ENCODE measurements at places on chromosomes 12 and 14.

- no peak for DNase-seq
Measured at GRCh38 chr12:47312808-47313426, 233.2 kb upstream of the AMIGO2 start.

DNA sequence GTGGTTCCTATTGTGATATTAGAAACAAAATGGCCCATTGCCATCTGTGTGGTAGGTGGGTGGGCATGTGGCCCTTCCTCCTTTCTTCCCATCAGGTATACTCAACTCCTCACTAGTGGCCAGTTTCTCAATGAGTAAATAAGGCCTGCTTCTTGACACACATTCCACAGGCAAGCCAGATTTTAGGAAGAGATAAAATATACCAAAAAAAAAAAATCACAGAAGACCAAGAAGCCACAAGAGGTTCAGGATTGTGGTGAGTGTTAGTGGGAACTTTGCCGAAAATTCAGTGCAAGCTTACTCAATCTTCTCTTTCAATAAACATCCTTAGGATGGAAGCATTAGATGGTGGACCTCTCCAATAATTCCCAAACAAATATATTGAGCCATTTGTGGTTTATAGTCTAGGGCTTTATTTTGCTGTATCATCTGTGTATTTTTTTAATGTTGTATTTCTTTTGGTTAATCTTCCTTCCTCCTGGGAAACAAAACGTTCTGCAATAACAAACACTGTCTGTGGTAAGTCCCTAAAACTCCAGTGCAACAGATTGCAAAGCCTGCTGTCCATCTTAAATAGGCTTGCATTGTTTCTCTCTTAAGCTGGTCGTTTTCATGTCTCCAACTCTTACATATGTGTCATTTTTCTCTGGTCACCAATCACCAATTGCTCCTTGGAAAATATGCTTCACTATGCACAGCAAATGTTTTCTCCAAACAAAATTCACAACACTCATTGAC, 289.9 kb upstream of the KITLG start:
- DNase-seq, result peak; percentile 61

- DNase-seq, result peak; percentile 7
Measured at GRCh38 chr12:4449851-4450221, 4.2 kb upstream of the FGF6 start.

DNA sequence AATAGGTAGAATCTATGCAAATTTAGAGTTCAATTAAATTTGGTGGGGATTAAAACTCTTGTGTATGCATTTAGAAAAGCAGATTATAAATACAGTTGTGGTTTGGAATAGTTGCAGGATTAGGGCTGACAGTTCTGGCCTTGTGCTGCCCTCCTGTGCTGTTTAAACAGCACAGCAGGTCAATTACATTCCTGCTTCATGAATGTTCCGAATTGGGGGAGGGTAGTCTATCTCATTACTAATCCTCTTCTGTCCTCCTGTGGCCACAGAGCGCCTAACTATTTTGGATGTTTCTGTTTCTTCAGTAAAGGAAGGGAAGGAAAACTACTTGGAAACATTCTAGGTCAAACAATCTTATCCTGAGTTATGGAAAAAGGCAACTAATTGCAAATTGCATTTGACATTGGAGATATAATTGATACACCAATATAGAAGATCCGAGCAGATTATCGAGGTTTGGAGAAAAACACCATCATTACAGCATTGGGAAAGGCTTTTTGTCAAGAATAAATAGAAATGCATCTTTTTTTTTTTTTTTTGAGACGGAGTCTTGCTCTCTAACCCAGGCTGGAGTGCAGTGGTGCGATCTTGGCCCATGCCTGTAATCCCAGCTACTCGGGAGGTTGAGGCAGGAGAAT, 8.7 kb upstream of the GPR19 start:
- DNase-seq, result peak; percentile 95

DNA sequence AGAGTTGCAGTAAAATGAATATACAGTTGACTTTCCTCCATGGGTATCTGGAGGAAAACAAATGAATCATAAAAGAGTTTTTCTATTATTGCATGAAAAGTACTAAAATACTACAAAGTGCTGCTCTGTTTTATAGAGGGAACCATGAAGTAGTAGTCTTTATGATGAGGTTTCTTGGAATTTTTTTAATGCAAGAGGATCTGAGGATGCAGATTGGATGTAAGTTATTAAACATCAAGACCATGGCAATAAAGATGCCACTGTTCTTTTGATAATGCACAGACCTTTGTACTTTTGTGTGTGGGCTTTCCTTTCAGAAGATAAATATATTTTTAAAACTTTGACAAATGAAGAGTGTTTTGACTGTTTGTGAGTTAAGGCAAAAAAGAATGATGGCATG, 87.5 kb downstream of the DACT1 start:
- no peak for DNase-seq

GRCh38 chr12:91126516-91126915, 15.2 kb upstream of the LUM start:
- peak; percentile 44 for DNase-seq

GRCh38 chr12:120833849-120834248, 70.3 kb downstream of the SPPL3 start:
- DNase-seq, result peak; percentile 70

GRCh38 chr12:30200864-30201263, 417.1 kb upstream of the TMTC1 start:
- no peak for DNase-seq
